ENCODE measurements at places on chromosomes 5 and 9.
A peak's percentile ranks its signal among the peaks of the same experiment; 100 is the strongest.

GRCh38 chr9:95952471-95952870 lies 77.0 kb downstream of the ERCC6L2 start:
- DNase-seq: no peak

GRCh38 chr9:128333451-128333869 lies 6.9 kb upstream of the SLC27A4 start:
- no peak for DNase-seq

DNA sequence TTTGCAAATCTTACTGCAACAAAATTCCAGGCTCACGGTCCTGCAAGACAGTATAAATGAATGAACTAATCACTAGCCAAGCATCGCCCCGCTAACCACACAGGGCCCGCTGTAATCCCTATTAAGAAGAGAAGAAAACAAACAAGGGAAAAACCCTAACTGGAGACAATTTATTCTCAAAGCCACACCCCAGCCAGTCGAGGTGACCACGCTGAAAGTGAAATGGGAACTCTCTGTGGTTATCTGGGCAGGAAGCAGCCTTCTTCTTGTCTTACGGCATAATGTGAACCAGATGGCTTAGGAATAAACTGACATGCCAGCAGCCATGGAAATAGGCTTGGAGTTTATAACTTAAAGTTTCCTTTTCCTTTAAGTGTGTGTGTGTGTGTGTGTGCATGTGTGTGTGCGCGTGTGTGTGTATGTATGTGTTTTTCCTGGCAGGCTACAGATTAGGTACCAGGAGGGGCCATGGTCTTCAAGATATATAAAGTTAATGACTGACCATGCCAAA lies 120.2 kb downstream of the SEMA6A start:
- peak; percentile 94 for DNase-seq

DNA sequence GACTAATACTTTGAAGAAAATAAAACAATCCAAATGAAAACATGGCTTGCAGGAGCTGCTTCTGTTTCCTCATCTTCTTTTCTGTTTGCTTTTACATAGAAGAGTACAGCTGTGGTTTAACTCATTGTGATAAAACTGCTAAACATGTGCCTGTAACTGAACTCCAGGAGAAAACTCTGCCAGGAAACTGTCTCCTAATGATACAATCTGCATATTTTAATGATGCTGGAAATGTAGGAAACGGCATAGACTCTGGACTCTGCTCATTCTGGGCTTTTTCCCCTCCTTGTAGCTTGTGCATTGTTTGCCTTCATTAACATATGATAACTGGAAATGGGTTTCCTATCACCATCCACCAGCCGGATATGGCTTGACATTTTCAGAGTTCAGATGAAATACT lies 813.3 kb upstream of the WWC1 start:
- DNase-seq: peak; percentile 71

DNA sequence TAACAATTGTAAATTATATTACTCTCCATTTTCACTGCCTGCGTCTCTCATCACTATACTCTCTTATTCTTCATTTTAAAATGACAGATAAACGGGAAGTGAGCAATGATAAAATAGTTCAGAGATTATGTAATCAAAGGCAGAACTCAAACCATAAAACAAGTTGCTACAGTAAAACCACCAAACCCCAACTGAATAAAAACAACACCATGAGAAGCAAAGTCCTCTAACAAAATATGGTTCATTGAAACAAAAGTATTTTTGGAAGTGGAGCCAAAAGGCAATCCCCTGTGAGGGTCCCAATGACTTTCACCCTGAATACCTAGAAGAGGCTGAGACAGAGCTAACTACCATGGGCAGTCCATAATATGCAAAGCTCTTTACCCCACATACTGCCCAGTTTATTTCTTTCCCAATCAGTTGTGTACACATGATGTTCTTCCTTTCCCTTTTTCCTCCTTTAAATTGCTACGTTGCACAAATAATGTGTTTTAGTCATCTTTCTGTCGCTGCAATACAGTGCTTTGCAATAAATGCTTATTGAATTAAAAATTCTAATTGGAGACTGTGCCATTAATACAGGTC lies 64.0 kb upstream of the PTGER4 start:
- peak; percentile 9 for DNase-seq

DNA sequence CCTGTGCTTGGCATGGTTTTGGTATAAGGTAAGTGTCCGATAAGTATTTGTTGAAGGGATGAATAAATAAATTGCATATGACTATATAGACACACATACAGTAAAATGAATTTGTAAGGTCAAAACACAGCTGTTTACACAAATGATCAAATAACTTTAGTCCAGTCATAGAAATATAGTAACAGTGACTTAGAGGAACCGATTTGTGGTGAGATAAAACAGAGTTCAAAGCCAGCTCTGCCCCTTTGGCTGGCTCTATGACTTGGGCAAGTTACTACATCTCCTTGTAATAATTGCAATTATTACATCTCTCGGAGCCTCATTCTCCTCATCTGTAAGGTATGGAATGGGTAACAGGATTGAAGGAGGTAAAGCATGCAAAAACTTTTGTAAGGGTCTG lies 384.0 kb downstream of the PLK2 start:
- DNase-seq: no peak

All from fibroblast of skin of abdomen (primary cell).